ENCODE measurements at places on chromosomes 2 and 18.
A peak's percentile ranks its signal among the peaks of the same experiment; 100 is the strongest.

GRCh38 chr2:197198890-197199289 lies 111.7 kb downstream of the ANKRD44 start:
- peak; percentile 22 for DNase-seq

DNA sequence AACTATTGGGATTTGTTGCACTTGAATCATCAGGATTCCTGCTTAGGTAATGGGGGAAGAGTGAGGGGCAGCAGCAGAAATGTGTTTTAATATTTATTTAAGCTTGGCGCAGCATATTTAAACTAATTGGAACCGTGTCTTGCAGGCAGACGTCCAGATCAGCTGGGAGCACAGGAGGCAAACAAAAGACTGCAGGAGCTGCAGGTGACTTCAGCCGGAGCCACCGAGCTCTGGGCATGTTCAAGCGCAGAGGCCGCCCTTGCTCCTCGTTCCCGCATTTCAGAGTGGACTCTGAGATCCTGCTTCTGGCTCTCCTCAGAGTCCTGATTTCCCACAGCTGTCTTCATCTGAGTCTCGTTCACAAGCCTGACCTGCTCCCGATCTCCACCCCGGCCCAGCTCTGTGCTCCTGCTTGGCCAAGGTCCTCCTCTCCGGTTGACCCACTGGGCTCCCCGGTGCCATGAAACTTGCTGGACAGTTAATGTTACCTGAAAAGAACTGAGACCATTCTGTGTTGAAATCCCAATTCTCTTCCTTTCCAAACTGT lies 475.5 kb downstream of the SOX11 start:
- no peak for DNase-seq

- no peak for DNase-seq
Measured at GRCh38 chr2:65539633-65540032, 107.2 kb upstream of the SPRED2 start.

DNA sequence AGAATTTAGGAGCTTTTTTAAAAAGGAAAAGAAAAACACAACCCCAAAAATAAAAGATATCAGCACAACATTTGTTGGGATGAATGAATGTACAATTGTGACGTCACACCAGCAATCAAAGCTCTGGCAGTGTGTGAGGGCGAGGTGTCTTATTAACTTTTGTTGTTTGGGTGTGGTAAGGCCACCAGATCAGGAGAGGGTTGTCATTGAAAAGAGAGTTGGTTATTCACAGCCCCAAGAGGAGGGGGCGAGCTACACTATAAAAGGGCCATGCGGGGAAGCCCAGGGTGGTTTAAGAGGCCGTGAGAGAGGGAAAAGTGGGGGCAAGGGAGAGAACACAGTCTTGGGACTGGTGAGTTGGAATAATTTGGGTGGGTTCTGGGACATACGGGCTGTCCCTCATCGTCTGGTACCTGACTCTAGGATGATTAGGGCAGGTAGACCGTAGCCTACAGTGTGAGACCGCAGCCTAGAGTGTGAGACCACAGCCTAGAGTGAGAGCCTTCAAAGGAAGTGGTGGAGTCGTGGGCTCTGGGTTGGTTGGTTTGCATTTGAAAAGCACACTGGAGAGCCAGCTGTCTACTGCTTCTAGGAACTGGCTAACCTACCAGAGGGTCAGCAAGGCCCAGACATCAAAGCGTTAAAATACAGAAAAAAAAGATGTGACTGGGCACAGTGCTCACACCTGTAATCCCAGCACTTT lies 128.4 kb downstream of the INO80D start:
- DNase-seq = no peak

DNA sequence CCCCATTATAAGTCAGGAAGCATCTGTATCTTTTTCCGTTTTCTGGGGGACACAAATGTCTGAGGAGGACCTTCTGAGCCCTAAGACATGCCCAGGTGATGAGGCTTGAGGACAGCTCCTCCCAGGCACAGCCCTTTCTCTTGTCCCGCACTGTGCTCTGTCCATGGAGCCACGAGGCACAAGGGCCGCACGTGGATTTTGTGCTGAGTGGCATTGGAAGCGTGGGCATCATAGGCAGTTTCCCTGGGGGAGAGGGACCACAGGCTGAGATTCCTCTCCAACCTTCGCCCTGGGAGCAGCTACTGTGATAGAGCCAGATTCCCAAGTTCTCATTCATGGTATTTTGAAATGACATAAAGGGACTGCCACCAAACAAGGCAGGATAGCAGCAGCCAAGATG lies 139.9 kb downstream of the SH3RF3 start:
- DNase-seq = no peak

DNA sequence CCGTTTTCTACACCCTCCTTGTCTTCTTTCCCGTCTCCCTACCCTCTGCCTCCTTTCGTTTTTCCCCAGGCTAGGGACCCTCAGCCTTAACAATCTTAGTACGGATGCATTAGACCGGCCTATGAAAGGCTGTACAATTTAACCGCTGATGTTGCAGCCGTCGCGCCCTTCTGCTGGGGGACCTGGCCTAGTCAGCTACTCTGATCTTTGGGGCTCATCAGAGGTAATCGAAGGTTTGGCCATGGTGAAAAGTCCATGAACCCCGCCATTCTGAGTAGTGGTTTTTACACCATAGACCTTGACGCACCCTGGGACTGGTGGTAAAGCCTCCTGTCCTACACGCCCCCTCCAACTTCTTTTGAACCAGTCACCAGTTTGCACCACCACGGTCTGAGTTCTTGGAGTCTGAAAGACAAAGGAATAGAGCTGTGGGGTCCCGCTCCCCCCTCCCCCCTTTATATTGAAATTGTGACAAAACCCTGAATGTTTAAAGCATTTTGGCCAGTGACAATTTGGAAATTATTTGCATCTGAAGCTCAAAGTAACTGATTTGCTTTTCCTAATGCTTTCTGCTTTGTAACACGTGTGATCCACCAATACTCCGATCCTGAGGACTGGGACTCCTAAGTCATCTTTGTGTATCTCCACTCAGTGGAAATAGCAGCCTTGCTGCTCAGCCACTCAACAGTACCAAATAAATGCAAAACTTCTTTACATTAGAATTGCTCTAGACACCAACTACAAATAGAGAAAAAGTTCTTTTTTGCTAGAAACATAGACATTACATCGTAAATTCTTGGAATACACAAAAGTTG lies 642 bp upstream of the SRSF7 start:
- DNase-seq = no peak

GRCh38 chr18:46073474-46074331 lies 1.6 kb upstream of the PSTPIP2 start:
- DNase-seq = peak; percentile 41

DNA sequence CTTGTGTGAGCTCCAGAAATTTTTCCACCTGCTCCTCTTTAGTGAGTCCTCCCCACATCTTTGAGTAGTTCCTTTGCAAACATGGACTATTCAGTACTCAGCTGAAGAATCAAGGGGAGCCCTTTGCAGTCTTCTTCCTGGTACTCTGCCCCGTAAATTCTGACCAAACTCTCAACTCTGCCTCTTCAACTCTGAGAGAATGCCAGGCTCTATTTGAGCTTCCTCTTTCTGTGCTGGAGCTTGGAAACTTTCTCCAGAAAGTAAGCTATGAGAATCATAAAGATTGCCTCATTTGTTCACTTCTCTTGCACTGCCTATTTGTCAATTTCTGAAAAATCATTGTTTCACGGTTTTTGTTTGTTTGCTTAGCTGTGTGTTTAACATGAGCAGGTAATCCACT lies 7.4 kb upstream of the STAT4 start:
- DNase-seq = no peak

DNA sequence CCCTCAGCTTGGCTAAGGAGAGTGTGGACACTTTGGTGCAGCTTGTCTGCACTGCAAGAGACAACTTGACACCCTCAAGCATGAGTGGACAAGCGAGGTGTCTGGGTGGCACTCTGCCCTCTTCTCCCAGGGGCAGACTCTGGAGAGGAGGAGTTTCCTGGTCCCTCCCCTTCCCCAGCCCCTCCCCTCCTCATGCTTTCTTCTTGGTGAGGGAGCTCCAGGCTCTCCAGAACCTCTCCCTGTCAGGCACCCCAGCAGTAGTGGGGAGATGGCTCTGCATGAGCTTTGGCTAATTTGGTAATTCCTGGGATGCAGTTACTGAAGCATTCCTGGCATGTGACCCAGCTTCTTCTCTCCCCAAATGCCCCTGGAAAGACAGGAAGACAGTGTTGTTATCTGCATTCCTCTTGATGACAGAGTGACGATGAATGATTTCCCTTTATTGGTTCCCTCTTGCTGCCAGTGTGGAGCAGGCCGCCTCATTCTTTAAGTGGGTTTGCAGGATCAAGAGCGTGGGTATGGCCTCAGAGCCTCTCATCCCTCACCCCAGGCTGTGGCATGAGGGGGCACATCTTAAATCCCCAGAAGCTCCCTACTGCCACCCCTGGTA lies 89.2 kb downstream of the STPG4 start:
- peak; percentile 95 for DNase-seq

DNA sequence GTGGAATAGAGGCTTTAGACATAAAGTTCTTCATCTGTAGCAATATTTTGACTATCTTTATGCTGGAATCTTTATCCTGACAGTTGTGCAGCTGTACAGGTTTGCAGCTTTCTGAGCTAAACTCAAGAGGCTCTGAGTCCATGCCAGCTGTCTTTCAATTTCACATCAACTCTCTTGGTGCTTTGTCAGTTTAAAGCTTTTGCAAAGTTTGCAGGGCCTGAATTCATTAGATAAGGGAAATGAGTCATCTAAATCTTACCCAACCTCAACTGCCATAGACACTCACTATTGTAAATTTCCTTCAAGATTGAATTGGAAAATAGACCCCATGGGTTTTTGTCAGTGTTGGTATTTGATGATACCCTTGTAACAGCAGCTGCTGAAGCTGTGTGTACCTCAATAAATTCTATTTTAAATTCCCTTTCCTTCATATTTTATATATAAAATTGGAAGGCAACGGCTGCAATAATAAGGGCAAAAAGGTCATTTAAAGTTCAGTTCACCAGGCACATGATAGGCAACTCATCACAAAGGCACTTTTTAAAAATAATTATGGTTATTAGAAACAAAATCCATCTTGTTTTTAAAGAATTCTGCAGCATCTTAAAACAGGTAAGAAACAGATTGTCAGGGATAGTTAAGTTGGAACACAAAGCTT lies 169.9 kb upstream of the SLC39A10 start:
- peak; percentile 90 for DNase-seq

- DNase-seq = no peak
Measured at GRCh38 chr2:143237146-143237777, 108.0 kb downstream of the ARHGAP15 start.
